Activated T-cell treated with anti-CD3 and anti-CD28 coated beads for 1 hour (primary cell): ENCODE measurements at places on chromosomes 5 and 9.

GRCh38 chr5:761059-761771, 23.3 kb downstream of the ZDHHC11B start:
- no peak for DNase-seq

- DNase-seq, result no peak
Observed at GRCh38 chr9:116549786-116550660, 137.1 kb upstream of the TRIM32 start.

- no peak for DNase-seq
Observed at GRCh38 chr5:159174511-159175168, 34.7 kb downstream of the RNF145 start.

GRCh38 chr5:172585114-172585513, 55.9 kb upstream of the NEURL1B start:
- DNase-seq, result no peak

- DNase-seq, result no peak
Observed at GRCh38 chr5:72007336-72008111, 99.8 kb upstream of the MAP1B start.

DNA sequence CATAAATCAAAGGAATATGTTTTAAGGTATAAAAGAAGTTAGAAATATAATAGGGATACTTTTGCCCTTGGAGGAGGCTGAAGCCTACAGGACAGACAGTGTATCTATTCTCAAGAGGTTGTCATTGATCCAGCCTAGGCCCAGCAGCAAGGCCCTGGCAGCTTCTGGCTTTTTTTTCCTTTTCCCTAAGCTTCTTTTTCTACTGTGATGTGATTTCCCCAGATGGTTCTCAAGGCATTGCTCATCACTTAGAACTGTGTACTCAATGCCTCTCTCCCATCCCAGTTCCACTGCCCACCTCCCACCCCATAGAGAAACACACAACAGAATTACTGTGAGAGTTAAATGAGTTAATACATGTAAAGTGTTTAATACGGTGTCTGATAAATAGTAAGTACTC, 88.6 kb downstream of the SLC44A1 start:
- no peak for DNase-seq

DNA sequence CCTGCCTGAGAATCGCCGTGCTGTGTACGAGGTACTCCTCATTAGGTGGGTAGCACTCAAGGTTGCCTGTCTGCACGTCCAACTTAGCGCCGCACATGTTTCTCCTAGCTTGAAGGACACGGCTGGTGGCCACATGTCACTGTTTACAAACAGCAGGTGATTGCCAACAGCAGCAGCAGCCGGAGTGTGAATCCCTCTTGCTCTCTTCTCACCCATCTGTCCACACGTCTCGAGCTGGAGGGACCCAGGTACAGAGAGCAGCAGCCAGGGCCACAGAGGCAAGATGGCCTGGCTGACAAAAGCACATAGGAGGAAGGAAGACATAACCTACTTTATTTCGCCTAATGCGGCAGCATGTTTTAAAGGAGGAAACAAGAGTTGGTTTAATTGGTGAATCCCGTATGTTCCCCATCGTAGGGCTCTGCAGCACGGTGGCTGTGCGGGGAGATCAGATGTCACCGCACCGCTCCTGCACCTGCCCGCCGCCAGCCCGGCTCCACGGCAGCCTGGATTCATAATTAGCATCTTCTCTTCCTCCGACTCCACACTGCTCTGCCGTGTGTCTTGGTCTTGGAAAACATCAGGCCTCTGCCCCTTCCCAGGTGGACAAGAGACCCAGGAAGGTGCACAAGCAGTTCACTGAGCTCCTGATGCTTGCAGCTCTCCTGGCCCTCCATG, 201.6 kb upstream of the IRX1 start:
- no peak for DNase-seq

DNA sequence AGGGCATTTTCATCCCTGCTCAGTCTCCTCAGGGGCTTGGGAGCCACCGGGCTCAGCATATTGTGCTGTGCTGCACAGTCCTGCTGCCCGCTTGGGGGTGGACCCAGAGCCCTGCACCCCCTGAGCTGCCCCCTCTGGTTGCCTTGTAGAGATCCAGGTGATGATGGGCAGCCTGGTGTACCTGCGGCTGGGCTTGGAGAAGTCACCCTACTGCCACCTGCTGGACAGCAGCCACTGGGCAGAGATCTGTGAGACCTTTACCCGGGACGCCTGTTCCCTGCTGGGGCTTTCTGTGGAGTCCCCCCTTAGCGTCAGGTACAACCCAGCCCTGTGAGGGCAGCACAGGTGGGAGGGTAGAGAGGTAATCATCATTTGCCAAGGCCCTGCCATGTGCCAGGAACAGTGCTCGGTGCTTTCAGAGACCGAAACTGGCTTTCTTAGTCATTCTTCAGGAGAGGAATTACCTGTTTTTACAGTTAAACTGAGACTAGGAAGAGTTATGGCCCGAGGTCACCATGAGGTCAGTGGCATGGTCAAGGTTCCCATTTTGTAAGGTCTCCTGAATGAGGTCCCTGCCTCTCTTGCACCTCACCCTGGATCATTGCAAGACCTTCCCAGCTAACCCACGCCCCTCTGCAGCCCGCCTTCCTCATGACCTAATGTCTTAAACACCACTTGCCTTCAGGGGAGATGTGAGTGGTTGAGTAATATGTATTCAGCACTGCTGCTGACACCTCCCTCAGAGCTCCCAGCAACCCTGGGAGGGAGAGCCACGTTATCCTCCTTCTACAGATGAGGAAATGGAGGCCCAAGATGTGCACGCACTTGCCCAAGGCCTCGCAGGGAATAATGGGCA, 7.5 kb downstream of the NHP2 start:
- peak; percentile 71 for DNase-seq

- DNase-seq, result no peak
Observed at GRCh38 chr5:142016556-142016955, 3.7 kb upstream of the GNPDA1 start.

DNA sequence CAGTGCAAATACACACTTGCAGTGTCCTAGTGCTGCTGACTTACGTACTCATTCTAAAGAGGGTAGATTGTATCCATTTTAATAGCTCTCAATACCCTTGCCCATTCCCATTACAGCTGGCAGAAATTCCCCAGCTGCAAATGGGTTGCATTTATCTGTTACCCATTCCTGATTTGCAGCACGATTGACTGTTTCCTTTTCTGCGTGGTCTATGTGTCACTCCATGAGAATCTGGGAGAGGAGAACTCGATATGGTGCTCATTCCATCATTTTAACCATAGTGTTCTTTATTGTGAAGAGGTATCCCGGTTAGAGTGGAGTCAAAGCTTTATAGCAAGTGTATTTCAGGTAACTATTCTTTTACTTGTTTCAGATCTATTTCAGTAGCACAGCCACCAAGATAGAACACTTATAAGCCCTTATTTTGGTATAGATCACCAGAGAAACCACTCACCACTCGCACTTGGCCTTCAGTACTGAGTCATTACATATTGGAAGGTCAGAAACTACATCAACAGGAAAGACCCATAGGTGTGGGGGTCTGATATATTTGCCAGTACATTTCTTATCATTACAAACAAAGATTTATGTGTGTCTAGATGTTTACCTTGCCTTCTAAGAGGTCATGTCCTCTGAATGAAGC, 139.5 kb downstream of the MUSK start:
- no peak for DNase-seq

GRCh38 chr5:156155598-156155997, 171.4 kb upstream of the SGCD start:
- DNase-seq, result no peak

GRCh38 chr9:124133727-124134126, 122.2 kb downstream of the LHX2 start:
- DNase-seq, result no peak

DNA sequence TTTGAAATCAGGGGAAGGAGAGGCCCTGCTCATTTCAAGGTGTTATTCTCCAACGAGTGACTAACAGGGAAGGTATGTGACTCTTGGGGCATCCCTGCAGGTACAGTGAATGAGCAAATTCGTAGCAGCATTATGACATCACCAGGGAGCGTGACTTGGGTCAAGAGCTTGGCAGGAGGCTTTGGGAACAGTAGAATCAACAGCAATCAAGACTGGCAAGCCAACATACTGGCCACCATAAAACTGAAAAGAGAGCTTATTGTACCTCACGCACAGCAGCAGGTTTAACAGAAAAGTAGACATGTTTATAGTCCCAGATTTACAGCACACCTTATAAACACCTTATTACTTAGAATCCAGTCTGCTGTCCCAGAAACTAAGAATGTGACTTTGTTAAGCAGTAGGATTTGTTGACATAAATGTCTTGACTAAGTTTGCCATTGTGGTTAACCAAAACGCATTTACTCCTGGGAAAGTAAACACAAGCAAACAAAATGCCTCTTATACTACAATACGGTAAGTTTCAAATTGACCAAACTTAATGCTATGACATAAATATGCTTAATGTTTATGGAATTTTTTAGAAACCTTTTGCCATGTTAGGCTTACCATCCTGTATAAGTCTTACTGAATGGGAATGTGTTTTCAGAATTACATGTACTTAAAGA, 297.8 kb downstream of the NPR3 start:
- no peak for DNase-seq

DNA sequence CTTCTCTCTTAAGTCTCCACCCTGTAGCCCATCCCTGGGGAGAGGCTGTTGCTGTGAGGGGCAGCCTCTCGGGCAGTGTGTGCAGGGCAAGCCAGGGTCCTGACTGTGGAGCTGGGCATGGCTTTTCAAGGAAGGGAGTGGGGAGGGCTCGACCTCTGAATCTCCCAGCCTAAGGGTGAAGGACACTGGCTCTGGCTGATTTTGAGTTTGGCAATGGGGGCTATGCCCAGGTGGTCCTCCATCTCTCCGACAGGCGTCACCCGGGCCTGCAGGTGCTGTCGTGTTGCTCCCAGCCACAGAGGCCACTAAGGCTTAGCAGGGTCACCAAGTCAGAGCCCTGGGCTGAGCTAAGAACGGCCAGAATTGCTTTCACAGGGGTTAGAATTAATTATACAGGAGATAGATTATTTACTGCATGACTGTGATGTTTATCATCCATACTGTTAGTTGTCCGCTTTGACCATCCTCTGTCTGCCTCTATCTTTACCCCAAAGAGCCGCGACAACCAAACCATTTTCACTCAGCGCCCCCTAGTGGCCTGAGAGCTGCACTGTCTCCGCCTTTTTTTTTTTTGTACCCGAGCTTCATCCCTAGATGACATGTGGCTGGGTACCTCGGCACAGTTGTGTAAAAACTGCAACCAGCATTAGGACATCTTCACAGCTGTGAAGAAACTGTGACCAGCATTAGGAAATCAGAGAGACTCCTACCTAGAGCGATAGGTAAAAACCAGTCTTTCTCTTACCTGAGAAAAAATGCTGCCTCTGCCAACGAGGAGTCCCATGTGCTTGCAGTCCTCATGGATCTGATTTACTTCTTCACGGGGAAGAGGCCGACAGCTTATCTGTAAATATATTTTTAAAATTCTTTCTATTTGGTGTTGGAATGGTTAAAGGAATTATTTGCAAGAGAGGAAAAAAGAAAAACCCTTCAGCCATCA, 44.5 kb downstream of the AGXT2 start:
- peak; percentile 50 for DNase-seq

GRCh38 chr9:81268048-81268447, 421.3 kb downstream of the TLE1 start:
- no peak for DNase-seq

- no peak for DNase-seq
Observed at GRCh38 chr9:134213881-134214341, 49.5 kb upstream of the RNU6ATAC start.

GRCh38 chr5:160271396-160271795, 41.0 kb downstream of the CCNJL start:
- no peak for DNase-seq

GRCh38 chr9:107036367-107036766, 173.4 kb downstream of the ZNF462 start:
- no peak for DNase-seq

DNA sequence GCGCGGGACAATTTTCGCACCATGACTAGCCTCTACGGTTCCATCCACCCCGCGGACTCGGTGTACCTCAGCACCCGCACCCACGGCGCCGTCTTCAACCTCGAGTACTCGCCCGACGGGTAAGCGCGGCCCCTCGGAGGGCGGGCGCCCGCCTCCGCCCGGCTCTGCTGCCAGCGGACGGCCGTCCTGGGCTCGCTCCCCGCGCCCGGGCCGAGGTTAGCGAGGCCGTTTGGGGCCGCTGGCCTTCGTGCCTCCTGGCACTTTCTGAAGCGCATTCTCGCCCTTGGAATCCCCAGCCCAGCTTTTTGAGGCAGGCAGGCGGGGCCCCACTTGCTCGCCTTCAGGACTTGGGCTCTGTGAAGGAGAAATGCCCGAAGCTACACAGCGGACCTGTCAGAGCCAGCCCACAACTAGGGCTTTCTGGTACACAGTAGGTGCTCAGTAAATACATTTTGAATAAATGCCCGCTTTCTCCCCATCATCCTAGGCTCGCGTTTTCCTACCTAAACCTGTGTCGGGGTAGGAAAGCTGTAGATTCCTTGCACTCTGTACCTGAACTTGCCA, 772 bp downstream of the DCAF10 start:
- DNase-seq, result no peak

GRCh38 chr5:141511771-141512325, 23.0 kb downstream of the PCDHGC5 start:
- no peak for DNase-seq

DNA sequence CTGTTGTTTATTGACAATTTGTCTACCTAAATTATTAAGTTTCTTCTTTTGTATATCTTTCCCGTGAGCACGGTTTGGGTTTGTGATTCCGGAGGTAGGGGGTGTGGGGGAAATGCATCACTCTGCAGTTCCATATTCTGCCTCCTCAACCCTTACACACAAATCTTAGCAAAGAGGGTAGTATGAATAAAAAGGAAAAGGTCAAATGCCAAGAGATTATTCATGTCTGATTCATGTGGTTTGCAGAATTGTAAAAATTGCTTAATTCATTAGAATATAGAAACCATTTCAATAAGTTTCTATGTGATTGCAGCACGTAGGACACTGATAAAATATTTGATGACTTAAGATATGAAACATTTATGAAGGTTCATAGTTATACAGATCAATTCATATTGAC, 601.9 kb downstream of the SEMA5A start:
- DNase-seq, result no peak

- DNase-seq, result no peak
Observed at GRCh38 chr9:38110476-38110875, 41.4 kb upstream of the SHB start.

GRCh38 chr5:52269401-52269800, 518.3 kb upstream of the ITGA1 start:
- DNase-seq, result no peak

GRCh38 chr5:58940446-58940845, 357.6 kb downstream of the RAB3C start:
- no peak for DNase-seq
